ENCODE measurements at places on chromosomes 12 and 14.
A peak's percentile ranks its signal among the peaks of the same experiment; 100 is the strongest.

- DNase-seq = no peak
Observed at GRCh38 chr12:130070126-130070611, 92.1 kb upstream of the FZD10 start.

DNA sequence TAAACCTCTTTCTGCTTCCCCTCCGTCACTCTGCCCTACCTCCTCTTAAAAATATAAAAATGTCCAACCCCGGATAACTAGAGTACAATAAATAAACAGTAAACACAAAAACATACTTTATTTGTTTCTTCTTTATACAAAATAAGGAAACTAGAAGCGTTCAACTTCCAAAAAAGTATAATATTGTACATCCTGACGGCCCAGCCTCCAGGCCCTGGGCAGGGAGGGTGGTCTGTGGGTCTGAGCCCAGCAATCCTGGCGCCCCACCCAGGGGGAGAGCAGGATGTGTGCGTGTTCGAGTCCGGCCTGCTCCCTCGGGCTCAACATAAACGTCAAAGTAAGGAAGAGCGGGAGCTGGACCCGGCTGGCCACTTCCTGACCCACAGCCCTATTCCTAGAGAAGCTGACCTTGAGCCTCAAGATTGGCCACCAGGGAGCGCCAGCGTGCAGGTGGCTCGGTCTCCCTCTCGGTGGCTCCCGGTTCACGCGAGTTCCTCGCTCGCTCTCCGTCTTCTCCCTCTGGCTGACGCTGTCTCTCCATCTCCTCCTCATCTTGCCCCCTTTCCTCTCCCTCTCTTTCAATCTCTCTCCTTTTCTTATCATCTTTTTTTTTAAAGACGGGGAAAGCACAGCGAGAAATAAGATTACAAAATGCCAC, 9.4 kb downstream of the LHX5 start:
- DNase-seq = peak; percentile 44

GRCh38 chr12:45655743-45656142, 73.8 kb upstream of the ARID2 start:
- DNase-seq = no peak

GRCh38 chr14:103164779-103165178, 41.5 kb downstream of the TNFAIP2 start:
- no peak for DNase-seq

- DNase-seq = no peak
Observed at GRCh38 chr12:1835211-1836131, 15.1 kb downstream of the LRTM2 start.

DNA sequence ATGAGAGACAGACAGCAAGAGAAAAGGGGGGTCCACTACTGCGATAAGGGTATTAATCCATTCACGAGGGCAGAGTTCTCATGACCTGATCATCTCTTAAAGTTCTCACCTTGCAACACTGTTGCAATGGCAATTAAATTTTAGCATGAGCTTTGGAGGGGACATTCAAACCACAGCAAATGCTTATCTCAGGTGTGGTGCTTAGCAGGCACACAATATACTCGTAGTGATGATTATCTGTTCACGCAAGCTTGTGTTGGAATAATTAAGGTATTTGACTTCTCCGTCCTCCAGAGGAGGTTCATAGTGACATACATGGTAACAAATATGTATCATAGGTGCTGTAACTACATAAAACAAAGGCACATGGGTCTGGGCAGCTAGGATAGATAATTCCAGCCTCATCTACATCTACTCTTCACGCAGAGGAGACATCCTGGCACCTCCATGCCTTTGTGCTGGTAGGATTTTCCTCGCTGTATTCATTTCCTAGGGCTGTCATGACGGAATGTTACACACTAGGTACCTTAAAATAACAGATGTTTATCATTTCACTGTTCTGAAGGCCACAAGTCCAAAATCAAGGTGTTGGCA, 221.2 kb downstream of the RBM19 start:
- DNase-seq = no peak

DNA sequence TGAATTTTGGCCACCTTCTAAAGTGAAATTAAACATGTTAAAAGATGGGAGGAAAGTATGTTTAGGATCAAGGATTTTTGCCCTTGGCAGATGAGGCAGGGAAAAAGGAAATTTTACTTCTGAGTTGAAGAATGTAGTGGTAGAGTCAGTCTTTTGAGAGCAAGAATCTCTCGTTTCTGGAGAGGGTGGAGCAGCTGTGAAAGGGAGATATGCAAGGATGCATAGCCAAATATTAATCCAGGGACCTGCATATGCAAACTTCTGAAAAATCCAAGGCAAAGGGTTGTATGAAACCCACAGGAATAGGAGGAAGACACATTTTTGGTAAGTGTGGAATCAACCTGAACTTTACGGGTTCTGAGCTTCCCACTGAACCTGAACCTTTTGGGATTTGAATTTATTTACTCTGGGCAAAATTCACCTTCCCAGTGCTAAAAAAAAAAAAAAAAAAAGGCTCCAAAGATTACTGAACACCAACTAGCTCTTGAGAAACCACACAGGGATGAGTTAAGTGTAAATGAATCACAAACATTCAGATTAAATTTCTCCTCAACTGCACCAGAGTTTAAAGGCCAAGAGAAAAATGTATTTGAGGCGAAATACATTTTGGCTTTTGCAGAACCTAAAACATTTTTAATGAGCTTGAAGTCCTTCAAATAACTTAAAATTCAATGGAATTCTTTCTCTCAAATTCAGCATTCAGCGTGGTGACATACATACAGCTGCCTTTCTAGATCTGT, 187.1 kb upstream of the CDKN3 start:
- DNase-seq = peak; percentile 45

DNA sequence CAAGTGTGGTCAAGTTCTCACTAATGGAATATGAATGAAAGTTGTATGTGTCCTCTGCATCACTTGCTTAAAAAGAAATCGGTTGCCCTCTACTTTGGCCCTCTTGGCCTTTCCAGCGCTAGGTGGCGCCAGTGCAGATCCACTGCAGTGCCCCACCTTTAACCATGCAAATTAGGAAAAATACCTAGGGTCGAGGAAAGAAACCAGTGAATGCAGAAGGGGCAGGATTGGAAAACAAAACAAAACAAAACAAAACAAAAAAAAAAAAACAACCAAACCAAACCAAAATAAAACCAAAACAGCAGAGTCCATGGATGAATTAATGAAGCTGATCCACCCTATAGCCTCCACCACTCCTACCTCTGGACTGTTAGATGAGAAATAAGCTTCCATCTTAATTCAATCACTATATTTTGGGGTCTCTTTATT, 12.9 kb upstream of the NEMF start:
- DNase-seq = peak; percentile 43

- no peak for DNase-seq
Observed at GRCh38 chr14:32977913-32978312, 39.2 kb downstream of the NPAS3 start.

GRCh38 chr12:124778411-124778810, 85.3 kb downstream of the SCARB1 start:
- DNase-seq = no peak

GRCh38 chr14:64213853-64214570, 80.2 kb downstream of the ESR2 start:
- no peak for DNase-seq

DNA sequence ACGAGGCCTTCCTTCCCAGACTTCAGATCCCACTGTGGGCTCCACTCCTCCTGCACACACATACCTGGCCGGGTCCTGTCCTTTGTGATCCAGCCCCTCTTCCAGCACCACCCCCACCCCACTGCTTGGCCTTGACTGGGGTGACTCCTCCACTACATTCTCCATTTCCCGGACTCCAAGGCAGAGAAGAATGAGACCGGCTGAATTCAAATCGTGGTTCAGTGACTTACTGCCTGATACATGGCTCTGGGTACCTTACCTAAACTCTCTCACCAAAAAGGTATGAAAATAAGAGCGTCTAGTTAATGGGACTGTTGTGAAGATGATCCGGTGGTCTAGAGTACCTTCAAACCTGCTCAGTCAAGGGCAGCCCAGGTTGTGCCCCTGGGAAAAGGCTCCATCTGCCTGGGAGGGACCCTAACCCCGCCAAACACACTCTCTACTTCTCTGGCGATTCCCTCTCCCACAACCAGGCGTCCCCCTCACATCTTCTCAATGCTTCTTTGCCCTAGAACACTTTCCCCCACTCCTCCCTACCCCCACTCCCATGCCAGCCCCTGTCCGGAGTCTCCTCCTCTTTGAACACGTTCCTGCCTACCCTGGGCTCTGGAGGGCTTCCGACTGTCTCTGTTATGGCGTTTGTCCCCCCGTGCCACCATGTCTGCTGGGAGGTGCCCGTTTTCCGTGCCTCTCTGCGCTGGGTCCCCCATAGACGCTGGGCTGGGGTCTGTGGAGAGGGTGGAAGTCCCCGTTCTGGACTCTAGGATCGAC, 1.5 kb upstream of the ZBTB42 start:
- DNase-seq = no peak

GRCh38 chr14:22526744-22527143, 62.3 kb downstream of the DAD1 start:
- DNase-seq = no peak

DNA sequence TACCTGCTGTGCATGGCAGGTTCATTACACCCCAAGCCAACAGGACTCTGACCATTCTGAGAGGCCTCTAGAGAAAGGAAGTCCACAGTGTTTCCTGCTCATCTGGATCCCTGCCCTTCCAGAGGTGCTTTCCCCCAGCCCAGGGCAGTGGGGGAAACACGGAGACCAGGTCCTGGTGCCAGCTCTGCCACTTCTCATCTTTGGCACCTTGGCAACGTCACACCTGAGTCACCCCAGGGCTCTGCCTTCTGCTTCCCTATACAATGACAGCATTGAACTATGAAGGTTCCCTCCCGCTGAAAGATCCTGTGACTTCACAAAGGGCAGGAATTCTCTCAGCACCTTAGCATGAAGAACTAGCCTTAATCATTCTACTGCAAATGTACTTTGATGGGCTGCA, 74.9 kb downstream of the ANO2 start:
- no peak for DNase-seq

- DNase-seq = no peak
Observed at GRCh38 chr12:114407842-114408411, 2.0 kb upstream of the TBX5 start.

DNA sequence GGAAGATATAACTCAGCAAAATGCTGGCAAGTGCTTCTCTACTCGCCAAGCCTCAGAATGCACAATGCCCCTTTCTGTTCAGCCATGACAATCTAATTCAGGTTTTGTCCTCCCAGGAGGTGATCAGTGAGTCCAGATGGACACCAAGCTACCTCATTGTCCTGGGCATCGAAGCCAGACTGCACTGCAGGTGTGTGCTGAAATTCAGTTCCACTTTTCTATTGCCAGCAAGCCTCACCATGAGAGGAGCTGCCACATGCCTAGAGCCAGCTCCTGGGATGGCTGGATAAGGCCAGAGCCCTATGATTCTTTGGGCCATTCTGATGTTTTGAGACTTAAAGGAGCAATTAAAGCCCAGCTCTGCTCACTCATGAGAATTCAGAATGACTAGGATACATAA, 186.7 kb downstream of the GRIN2B start:
- no peak for DNase-seq

- no peak for DNase-seq
Observed at GRCh38 chr14:54908190-54908589, 5.6 kb upstream of the GCH1 start.
